Tibial nerve (tissue), 4 donors: ENCODE measurements at places on chromosomes 11 and 22.

- H3K4me3 ChIP-seq: no peak overlapping the region
- H3K27ac ChIP-seq: no peak overlapping the region
- no peak for DNase-seq
These were observed 20.5 kb upstream of the ETS1 start for GRCh38 chr11:128607819-128608218.

GRCh38 chr11:119373921-119374631 is 7.4 kb downstream of the USP2 start:
- peak overlapping the region; percentile 82 for H3K27ac ChIP-seq
- no peaks in the 10 kb centered on the region for H3K27me3 ChIP-seq
- no peak overlapping the region for H3K4me3 ChIP-seq
- no peaks in the 10 kb centered on the region for H3K4me1 ChIP-seq
- peak; percentile 52 for DNase-seq
- H3K36me3 ChIP-seq: no peaks in the 10 kb centered on the region

GRCh38 chr22:43085658-43086606 is 3.3 kb downstream of the TTLL1 start:
- no peak overlapping the region for H3K4me3 ChIP-seq
- no peak overlapping the region for H3K27ac ChIP-seq
- no peak for DNase-seq
- H3K27me3 ChIP-seq: no peaks in the 10 kb centered on the region
- H3K36me3 ChIP-seq: no peaks in the 10 kb centered on the region

- peak overlapping the region; percentile 57 for H3K4me3 ChIP-seq
- H3K36me3 ChIP-seq: no peaks in the 10 kb centered on the region
- peaks cover 12% of the 10 kb centered on the region for H3K4me1 ChIP-seq
- H3K27ac ChIP-seq: no peak overlapping the region
- no peak for DNase-seq
These were observed 428 bp downstream of the SCN3B start for GRCh38 chr11:123653827-123654565.

DNA sequence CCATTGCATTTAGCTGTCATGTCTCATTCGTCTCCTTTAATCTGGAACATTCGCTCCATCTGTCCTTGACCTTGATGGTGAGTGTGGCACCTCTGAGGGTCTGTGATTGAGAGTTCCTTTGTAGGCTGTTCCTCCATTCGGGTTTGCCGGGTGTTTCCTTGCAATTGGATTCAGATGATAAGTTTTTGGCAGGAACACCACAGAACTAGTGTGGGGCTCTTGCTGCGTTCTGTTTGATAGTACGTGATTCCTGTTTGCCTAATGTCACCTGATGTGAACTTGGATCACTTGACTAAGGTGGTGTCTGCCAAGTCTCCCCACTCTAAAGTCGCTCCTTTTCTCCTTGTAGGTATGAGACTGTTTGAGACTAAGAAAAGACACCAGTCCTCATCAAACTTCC is 109.7 kb upstream of the TMEM45B start:
- H3K27me3 ChIP-seq: no peaks in the 10 kb centered on the region
- H3K27ac ChIP-seq: no peak overlapping the region
- H3K4me1 ChIP-seq: no peaks in the 10 kb centered on the region
- no peak for DNase-seq
- H3K36me3 ChIP-seq: no peaks in the 10 kb centered on the region
- no peak overlapping the region for H3K4me3 ChIP-seq

- H3K27ac ChIP-seq: no peak overlapping the region
- no peaks in the 10 kb centered on the region for H3K36me3 ChIP-seq
- DNase-seq: no peak
- no peaks in the 10 kb centered on the region for H3K4me1 ChIP-seq
- H3K27me3 ChIP-seq: no peaks in the 10 kb centered on the region
These were observed 20.6 kb downstream of the PIWIL3 start for GRCh38 chr22:24753914-24754313.

GRCh38 chr22:41826430-41827383 is 6.2 kb upstream of the SREBF2 start:
- H3K27ac ChIP-seq: peak overlapping the region; percentile 85
- H3K4me1 ChIP-seq: no peaks in the 10 kb centered on the region
- H3K36me3 ChIP-seq: no peaks in the 10 kb centered on the region
- H3K27me3 ChIP-seq: no peaks in the 10 kb centered on the region

DNA sequence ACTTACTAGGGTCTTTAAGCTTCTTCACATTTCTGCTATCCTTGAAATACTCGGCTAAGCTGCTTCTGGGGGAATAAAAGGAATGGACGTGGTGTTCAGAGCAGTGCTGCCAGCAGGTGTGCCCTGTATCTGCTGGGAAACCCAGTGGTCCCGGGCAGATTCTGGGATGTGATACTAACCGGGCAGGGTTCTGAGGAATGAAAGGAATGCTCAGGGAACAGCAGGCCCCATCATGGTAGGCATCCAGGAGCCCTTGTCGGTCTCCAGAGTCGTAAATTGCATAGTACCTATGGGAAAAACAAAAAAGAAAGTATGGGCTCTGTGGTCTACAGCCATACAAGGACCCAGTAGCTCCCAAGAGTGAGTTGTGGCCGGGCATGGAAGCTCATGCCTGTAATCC is 4.5 kb upstream of the TMEM223 start:
- peaks cover 93% of the 10 kb centered on the region for H3K36me3 ChIP-seq
- no peak for DNase-seq
- H3K27ac ChIP-seq: no peak overlapping the region
- no peak overlapping the region for H3K4me3 ChIP-seq
- H3K27me3 ChIP-seq: no peaks in the 10 kb centered on the region

- H3K36me3 ChIP-seq: peaks cover 3% of the 10 kb centered on the region
- no peaks in the 10 kb centered on the region for H3K27me3 ChIP-seq
- no peaks in the 10 kb centered on the region for H3K4me1 ChIP-seq
- no peak for DNase-seq
- H3K27ac ChIP-seq: no peak overlapping the region
- no peak overlapping the region for H3K4me3 ChIP-seq
These were observed 14.2 kb downstream of the MOB2 start for GRCh38 chr11:1472180-1473005.

- H3K27ac ChIP-seq: no peak overlapping the region
- no peak for DNase-seq
- H3K4me1 ChIP-seq: no peaks in the 10 kb centered on the region
- no peak overlapping the region for H3K4me3 ChIP-seq
- no peaks in the 10 kb centered on the region for H3K36me3 ChIP-seq
These were observed 178.2 kb upstream of the TMEM45B start for GRCh38 chr11:129637473-129637872.

- no peaks in the 10 kb centered on the region for H3K36me3 ChIP-seq
- no peak for DNase-seq
- H3K4me3 ChIP-seq: no peak overlapping the region
- peaks cover 8% of the 10 kb centered on the region for H3K27me3 ChIP-seq
These were observed 6.1 kb upstream of the ASCL2 start for GRCh38 chr11:2276280-2277007.

- no peak overlapping the region for H3K4me3 ChIP-seq
- H3K27ac ChIP-seq: no peak overlapping the region
- no peak for DNase-seq
- no peaks in the 10 kb centered on the region for H3K27me3 ChIP-seq
These were observed 19.5 kb downstream of the SLC5A12 start for GRCh38 chr11:26702406-26702805.

GRCh38 chr11:10945196-10945595 is 87.3 kb upstream of the ZBED5 start:
- H3K4me1 ChIP-seq: no peaks in the 10 kb centered on the region
- H3K27ac ChIP-seq: no peak overlapping the region
- H3K4me3 ChIP-seq: no peak overlapping the region
- no peak for DNase-seq

DNA sequence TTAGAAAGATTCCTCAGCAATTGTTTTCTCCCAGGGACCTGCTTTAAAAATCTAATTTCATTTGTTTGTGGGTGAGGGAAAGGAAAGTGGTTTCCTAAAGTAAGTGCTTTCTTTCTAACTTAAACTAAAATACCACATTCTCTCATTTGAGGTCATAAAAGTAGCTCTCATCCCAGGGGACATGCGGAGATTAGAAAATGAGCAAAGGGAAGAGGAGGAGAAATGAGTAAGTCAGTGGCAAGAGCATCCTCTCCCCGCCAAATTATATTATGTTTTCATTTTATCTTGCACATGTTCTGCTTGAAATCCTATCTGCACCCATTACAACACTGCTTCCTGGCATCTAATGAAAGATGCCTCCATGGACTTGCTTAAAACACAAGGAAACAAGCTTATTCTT is 191.4 kb downstream of the ARHGAP42 start:
- H3K27me3 ChIP-seq: no peaks in the 10 kb centered on the region
- H3K36me3 ChIP-seq: no peaks in the 10 kb centered on the region
- no peak for DNase-seq

- no peaks in the 10 kb centered on the region for H3K36me3 ChIP-seq
- H3K4me1 ChIP-seq: no peaks in the 10 kb centered on the region
- no peak for DNase-seq
- H3K27ac ChIP-seq: no peak overlapping the region
These were observed 13.4 kb upstream of the DAGLA start for GRCh38 chr11:61666684-61667297.

GRCh38 chr11:128153697-128154048 is 433.7 kb downstream of the ETS1 start:
- DNase-seq: no peak
- no peak overlapping the region for H3K27ac ChIP-seq
- H3K4me1 ChIP-seq: no peaks in the 10 kb centered on the region
- H3K4me3 ChIP-seq: no peak overlapping the region

- no peaks in the 10 kb centered on the region for H3K36me3 ChIP-seq
- DNase-seq: no peak
- no peaks in the 10 kb centered on the region for H3K27me3 ChIP-seq
These were observed 93.8 kb upstream of the BMAL1 start for GRCh38 chr11:13183826-13184196.

DNA sequence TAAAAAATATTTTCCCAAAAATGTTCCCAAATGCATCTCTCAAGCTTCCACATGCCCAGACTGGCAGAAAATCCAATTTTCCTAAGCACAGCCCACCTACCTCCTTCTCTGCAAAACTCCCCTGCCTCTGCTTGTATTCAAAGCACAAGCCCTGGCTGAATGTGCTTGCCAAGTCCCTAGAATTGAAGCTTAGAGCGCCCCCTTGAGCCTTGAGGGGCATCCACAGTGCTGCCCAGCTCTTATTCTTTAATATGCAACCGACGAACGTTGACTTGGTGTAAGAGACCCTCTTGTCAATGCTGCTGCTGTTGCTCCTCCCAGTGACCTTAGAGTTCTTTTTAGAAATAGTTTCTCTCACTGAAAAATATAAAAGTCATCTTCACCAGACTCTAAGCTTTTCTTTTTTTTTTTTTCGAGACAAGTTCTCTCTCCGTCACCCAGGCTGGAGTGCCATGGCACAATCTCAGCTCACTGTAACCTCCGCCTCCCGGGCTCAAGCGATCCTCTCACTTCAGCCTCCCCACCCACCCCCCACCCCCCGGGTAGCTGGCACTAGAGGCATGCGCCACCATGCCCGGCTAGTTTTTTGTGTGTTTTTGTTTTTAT is 63.5 kb upstream of the CAPRIN1 start:
- peak; percentile 66 for DNase-seq
- no peaks in the 10 kb centered on the region for H3K4me1 ChIP-seq
- H3K36me3 ChIP-seq: no peaks in the 10 kb centered on the region
- no peaks in the 10 kb centered on the region for H3K27me3 ChIP-seq

GRCh38 chr11:32297611-32298011 is 137.7 kb downstream of the WT1 start:
- no peaks in the 10 kb centered on the region for H3K4me1 ChIP-seq
- no peak overlapping the region for H3K4me3 ChIP-seq
- no peak for DNase-seq
- peak overlapping the region; percentile 33 for H3K27ac ChIP-seq

- DNase-seq: no peak
- H3K4me1 ChIP-seq: no peaks in the 10 kb centered on the region
- H3K4me3 ChIP-seq: no peak overlapping the region
These were observed 11.6 kb upstream of the ALKBH3 start for GRCh38 chr11:43868852-43869567.

- H3K4me3 ChIP-seq: no peak overlapping the region
- no peaks in the 10 kb centered on the region for H3K27me3 ChIP-seq
- no peak overlapping the region for H3K27ac ChIP-seq
- H3K36me3 ChIP-seq: no peaks in the 10 kb centered on the region
- no peaks in the 10 kb centered on the region for H3K4me1 ChIP-seq
These were observed 4.7 kb downstream of the ZDHHC13 start for GRCh38 chr11:19121646-19122045.

GRCh38 chr11:15835788-15836411 is 520.4 kb downstream of the SOX6 start:
- no peak overlapping the region for H3K27ac ChIP-seq
- H3K4me1 ChIP-seq: peaks cover 5% of the 10 kb centered on the region
- no peak for DNase-seq
- no peaks in the 10 kb centered on the region for H3K27me3 ChIP-seq

- no peak for DNase-seq
- peaks cover 32% of the 10 kb centered on the region for H3K4me1 ChIP-seq
- no peak overlapping the region for H3K4me3 ChIP-seq
- no peak overlapping the region for H3K27ac ChIP-seq
These were observed 15.8 kb downstream of the DGKZ start for GRCh38 chr11:46363031-46363407.

DNA sequence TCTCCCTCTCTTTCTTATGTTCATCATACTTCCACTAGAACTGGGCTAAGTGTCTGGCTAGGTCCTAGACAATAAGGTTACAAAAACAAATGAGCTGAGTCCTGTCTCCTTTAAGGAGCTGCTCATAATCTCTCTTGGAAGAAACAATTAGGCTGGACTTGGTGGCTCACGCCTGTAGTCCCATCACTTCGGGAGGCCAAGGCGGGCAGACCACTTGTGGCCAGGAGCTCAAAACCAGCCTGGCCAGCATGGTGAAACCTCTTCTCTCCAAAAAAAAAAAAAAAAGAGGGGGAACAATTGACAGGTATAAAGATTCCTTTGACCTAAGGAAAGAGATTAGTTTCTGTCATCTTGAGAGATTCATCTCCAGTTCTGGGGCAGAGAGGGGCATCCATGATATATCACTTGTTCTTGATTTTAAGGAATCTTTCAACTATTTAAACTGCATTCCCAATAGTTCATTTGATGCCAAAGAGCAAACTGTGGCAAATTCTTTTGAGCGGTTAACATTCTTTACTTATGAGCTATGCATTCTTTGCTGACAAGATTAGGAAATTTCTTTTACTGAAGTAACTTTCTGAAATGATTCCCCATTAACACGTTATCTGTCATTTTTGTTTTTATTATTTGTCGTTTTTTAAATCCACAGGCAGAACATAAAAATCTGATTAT is 125.5 kb downstream of the C11orf87 start:
- DNase-seq: no peak
- H3K27me3 ChIP-seq: no peaks in the 10 kb centered on the region
- H3K36me3 ChIP-seq: no peaks in the 10 kb centered on the region
- H3K27ac ChIP-seq: no peak overlapping the region
- H3K4me3 ChIP-seq: no peak overlapping the region

GRCh38 chr22:37218399-37218770 is 6.1 kb upstream of the SSTR3 start:
- no peaks in the 10 kb centered on the region for H3K4me1 ChIP-seq
- peak overlapping the region; percentile 16 for H3K27ac ChIP-seq
- no peak for DNase-seq
- peaks cover 24% of the 10 kb centered on the region for H3K27me3 ChIP-seq
- no peaks in the 10 kb centered on the region for H3K36me3 ChIP-seq
- H3K4me3 ChIP-seq: no peak overlapping the region

GRCh38 chr22:49208004-49208402 is 619.7 kb downstream of the BRD1 start:
- no peak for DNase-seq
- H3K27ac ChIP-seq: no peak overlapping the region
- H3K27me3 ChIP-seq: no peaks in the 10 kb centered on the region
- no peaks in the 10 kb centered on the region for H3K4me1 ChIP-seq
